ENCODE measurements at places on chromosomes 13 and 19.

- no peak for DNase-seq
These were observed 1.5 kb upstream of the KLK11 start for GRCh38 chr19:51027873-51028272.

DNA sequence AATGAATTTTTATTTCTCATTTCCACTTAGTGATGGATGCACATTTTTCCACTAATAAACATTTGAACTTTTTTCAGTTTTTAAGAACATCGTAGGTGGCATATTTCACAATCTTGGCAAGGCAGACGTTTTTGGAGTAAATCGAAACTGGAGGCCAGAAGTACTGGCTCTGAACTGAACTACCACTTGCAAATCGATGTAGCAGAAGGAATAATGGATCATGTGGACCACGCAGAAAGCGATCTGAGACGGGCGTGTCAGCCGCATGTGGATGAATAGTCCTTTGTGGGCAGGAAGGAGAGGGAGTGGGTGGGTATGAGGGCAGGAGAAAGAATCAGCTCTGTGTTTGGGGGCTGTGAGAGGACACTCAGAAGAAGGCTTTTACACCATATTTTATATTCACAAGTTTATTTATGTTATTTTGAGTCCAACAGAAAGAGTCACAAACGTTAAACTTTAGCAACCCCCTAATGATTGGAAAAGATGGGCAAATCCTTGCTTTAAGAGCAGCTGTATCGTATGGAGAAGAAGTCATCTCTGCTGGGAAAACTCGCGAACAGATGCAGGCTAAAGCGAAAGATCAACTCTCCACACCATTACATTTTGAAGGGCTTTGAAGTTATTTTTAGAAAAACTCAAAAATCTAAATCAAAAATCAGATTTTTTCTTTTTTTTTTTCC lies 90.5 kb downstream of the COL4A2 start:
- DNase-seq: no peak

- DNase-seq: no peak
These were observed 63.8 kb downstream of the DCT start for GRCh38 chr13:94415500-94416237.

DNA sequence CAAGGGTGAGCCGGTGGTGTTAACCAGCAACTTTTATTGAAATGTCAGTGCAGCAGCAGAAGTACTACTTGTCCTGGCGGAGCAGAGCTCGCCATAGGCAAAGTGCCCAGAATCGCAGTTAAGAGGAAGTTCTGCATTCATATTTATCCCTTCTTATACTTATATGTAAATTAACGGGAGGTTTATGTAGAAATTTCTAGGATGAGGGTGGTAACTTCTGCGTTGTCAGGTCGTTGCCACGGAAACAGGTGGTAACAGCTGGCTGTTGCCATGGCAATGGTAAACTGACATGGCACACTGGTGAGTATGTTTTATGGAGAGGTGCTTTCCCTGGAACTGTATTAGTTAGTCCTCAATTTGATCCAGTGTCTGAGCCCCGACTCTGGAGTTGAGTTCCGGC lies 2494.9 kb upstream of the PCDH20 start:
- DNase-seq: no peak

DNA sequence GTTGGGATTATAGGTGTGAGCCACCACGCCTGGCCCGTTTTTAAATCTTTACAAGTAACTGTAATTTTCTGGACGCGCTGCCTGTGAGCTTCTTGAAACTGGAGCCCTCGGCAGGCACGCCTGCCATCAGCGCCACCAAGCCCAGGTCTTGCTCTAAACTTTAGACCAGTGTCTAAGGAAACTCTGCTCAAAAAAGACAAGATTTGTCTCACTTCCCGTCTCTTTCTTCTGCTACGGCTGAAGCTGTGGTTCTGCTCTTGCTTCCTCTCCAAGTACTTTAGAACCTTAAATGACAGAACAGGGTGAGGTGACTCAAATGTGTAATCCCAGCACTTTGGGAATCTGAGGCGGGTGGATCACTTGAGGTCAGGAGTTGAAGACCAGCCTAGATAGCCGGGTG lies 24.9 kb downstream of the RCN3 start:
- DNase-seq: no peak

DNA sequence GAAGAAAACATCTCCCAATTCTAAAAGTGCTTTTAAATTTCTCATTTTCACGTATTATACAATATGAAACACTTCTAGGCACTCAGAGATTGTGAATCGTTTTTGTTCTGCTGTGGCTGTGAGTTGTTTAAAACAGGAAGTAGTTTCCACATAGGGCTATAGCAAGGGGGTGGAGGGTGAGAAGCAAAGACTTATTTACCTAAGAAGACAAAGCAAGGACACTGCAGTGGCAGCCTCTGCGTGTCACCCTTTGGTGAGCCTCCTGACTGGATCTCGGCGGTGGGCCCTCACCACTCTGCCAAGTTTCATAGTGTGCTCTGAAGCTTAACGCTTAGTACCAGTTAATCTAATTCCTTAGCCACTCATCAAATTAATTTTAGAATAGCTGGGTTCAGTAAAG lies 56.8 kb downstream of the TNFSF13B start:
- DNase-seq: no peak

Data from NCI-H1694 (cell line).